ENCODE measurements at places on chromosomes 1 and 21.

DNA sequence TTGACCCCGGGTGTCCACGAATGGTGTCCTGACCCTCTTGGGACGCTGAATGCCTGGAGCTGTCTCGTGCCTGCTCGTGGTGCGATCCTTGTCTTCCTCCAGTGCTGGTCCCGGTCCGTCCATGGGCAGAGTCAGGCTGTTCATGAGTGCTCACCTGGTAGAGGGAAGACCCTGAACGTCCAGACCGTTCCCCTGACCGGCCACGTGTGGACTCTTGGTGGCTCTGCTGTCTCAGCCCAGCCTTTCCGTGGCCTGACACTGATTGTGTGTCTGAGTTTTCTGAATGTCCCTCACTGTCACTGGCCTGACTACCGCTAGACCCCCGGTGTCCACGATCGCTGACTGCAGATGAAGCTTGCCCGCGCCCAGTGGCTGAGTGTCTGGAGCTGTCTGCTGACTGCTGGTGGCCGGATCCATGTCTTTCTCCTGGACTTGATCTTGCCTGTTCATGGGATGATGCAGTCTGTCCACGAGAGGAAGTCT lies 11.7 kb downstream of the FLG start:
- no peak for DNase-seq

DNA sequence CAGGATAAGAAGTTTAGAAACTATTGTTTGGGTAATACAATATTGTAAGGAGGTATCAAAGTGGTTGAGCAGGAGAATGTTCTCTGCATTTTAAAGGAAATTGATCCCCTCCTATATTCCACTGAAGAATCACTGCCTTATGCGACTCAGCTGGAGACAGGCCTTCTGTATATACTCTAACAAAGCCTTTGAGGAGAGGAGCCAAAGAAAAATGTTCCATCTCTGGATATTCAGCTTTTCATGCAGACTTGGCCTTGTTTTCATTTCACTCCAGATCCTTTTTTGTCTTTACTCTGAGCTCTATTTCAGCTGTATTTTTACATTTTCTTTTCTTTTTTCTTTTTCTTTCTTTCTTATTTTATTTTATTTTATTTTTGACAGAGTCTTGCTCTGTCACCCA lies 42.1 kb upstream of the S1PR1 start:
- no peak for DNase-seq

DNA sequence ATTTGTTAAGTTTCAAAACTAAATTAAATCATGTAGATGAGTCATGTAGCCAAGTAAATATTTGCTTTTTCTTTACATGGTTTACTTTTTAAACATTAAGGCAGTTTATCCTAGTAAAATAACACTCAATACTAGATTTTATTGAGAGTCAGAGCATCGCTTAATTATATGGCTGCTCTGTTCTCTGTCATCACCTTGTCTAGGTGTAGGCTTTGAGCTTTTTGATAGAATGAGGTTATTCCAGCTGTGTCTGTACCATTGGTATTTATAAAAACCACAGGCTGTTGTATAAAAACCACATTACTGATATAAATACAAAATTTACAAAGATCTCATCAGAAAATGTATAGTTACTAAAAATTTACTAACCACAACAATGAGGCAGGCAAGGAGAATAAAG lies 42.5 kb upstream of the GPR52 start:
- no peak for DNase-seq

- peak; percentile 37 for DNase-seq
Observed at GRCh38 chr1:17335821-17336710, 28.1 kb downstream of the PADI4 start.

DNA sequence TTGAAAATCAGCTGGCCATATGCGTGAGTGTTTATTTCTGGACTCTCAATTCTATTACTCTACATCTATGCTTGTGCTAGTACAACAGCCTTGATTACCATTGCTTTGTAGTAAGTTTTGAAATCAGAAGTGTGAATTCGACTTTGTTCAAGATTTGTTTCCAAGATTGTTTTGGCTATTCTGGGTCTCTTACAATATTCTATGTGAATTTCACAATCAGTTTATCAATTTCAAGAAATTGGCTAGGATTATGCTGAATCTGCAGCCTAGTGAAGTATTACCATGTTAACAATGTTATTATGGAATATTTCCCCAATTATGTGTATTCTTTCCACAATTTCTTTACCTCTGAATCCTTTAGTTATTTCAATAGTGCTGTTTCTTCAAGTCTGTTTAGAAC lies 19.5 kb downstream of the SFPQ start:
- peak; percentile 81 for DNase-seq

GRCh38 chr1:172394811-172395210 lies 25.7 kb upstream of the C1orf105 start:
- no peak for DNase-seq

DNA sequence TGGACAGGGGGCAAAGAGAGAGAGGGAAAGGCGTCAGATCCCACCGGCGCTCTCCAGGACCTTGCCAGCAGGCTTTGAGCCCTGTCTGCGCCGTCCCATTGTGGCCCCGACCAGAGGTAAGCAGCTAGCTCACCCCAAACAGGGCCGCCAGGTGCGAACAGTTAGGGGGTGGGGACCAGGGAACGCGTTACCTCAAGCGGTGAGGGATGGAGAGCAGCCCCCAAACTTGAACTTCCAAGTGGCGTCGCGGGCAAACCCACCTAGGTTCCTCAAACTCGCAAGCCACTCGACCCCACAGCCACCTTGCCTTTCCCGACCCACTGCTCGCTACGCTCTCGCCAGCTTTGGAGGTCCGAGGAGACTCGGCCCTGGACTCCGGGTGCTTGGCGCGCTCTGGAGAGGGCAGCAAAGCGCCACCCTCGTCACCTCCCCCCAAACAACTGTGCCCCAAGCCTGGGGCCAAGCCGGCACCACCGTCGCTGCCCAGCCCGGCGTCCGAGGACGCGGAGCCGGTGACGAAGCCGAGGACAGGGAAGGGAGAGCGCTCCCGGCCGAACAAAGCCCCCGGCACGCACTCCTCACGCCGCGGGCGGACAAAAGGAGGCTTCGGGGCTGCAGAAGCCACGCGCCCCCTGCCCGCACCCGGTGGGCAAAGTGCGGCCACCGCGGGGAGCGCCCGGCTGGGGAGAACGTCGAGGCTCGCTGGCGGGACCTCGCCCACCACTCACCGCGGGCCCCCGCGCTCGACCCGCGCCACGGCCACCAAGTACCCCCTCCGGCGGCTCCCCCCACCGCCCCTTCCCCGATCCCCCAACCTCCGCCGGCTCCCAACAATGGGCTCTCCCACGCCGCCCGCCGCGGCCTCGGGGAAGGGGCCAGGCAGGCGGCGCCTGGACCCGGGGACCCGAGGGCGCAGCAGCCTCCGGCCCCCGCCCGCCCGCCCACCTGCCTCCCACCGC lies 976 bp downstream of the SSBP3 start:
- peak; percentile 48 for DNase-seq

- DNase-seq: no peak
Observed at GRCh38 chr1:65804584-65804983, 11.9 kb downstream of the PDE4B start.

DNA sequence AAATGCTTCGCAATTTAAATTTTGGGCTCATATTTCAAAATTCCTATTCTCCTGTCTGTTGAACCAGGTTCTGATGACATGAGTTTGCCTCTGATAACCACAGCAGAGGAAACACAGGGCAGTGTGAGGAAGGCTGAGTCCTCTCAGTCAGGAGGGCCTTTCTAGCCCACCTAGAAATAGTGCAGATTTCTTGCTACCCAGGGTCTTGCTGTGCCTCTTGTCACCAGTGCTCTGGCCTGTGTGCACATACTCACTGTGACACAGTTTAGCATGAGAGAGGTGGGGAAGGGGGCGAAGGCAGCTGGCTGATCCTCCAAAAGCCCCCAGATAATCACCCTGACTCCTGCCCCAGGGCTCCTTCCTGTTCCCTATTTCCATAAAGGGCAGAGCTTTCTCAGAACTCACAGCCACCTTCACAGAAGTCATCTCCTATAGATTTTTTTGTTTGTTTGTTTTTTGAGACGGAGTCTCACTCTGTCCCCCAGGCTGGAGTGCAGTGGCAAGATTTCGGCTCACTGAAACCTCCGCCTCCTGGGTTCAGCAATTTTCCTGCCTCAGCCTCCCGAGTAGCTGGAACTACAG lies 23.7 kb downstream of the ERRFI1 start:
- no peak for DNase-seq

GRCh38 chr1:3455670-3456448 lies 1.4 kb downstream of the ARHGEF16 start:
- no peak for DNase-seq

DNA sequence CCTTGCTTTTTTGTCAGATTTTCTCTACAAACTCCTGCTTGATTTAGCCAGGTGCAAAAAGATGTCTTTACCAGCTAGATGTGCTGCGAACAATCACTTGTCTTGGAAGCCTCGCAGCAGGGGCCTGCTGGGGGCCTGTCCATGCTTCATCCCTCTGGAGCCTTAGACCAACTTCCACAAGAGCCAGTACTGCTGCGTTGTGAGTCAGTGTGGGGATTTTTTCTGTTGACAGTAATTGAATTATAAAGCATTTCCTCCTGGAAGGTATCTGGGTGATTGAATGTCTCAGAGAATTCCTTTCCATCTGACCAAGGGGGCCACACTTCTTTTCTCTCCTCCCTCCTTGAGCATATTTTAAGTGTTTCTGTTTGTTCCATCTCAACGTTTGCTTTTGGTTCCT lies 40.4 kb upstream of the LDLRAP1 start:
- no peak for DNase-seq

GRCh38 chr1:230730977-230731376 lies 16.2 kb upstream of the CAPN9 start:
- DNase-seq: peak; percentile 56

DNA sequence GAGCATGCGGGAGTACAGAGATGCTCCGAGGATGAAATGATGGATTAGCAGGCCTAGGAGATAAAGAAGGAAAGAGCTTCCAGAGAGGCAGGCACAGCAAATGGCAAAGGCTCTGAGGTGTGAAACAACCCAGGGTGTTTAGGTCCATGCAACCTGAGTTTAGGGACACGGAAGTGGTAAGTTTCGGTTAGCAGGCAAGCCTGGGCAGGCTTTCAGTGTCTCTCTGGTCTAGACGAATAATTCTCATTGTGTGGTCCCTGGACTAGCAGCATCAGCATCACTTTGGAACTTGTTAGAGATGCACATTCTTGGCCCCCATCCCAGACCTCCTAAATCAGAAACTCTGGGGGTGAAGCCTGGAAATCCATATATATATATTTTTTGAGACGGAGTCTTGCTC lies 18.6 kb downstream of the NKAIN1 start:
- DNase-seq: no peak

- DNase-seq: no peak
Observed at GRCh38 chr1:174556392-174556791, 108.6 kb downstream of the GPR52 start.

DNA sequence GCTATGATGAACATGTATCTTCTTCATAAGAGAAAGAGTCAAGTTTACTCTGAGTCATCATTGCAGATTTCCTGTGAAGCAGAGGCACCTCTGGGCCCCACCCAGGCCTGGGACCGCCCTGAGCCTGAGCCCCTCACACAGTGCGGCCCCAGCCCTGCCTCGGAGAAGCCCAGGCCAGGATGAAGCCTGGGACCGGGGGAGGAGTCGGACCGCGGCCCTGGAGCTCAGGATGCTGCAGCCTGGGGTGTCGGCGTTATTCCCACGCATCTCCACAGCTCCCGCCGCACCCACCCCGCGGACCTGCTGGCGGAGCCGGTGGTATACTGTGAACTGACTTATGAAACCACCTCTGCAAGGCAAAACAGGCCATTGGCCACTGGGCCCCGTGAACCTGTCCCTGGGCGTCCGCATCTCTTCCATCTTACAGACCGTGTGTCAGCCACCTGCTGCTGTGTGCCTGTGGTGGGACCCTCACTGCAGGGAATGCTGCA lies 2.4 kb upstream of the COL6A1 start:
- no peak for DNase-seq

DNA sequence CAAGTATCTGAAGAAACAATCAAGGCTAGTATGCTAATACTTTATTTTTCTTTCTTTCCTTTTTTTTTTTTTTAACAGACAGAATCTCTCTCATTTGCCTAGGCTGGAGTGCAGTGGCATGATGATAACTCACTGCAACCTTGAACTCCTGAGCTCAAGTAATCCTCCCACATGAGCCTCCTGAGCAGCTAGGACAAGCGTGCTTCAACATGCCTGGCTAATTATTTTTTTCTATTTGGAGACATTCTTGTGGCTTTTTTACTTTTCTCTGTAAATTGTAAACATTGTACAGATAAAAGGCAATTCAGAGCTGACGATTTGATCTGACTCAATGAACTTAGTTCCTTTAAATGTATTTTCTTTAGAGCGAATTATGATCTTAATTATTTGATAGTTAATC lies 41.4 kb downstream of the CCDC18 start:
- no peak for DNase-seq

GRCh38 chr1:179034720-179035119 lies 9.0 kb downstream of the FAM20B start:
- DNase-seq: no peak

- peak; percentile 96 for DNase-seq
Observed at GRCh38 chr1:165376041-165376810, 19.7 kb upstream of the LMX1A start.

GRCh38 chr1:20578062-20578461 lies 10.8 kb upstream of the CDA start:
- no peak for DNase-seq

DNA sequence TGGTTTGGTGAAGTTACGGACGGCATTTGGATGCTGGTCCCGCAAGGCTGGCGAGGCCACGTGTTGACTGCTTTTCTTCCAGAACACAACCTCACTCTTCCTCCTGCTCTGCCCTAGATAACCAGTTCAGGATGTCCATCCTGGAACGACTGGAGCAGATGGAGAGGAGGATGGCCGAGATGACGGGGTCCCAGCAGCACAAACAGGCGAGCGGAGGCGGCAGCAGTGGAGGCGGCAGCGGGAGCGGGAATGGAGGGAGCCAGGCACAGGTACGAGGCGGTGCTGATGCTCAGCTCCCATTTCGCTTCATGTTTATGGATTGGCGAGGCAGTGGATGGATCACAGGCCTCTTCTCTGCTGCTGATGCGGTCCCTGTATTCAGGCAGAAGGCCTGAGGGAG lies 38.8 kb upstream of the VAMP3 start:
- no peak for DNase-seq

GRCh38 chr1:45216200-45216541 lies 9.8 kb upstream of the ZSWIM5 start:
- DNase-seq: no peak

GRCh38 chr1:79376106-79376505 lies 369.6 kb upstream of the ADGRL4 start:
- DNase-seq: peak; percentile 1

- peak; percentile 41 for DNase-seq
Observed at GRCh38 chr1:182389619-182390047, 2.0 kb downstream of the GLUL start.
